ENCODE measurements at places on chromosomes 5 and 9. TPM values are rescaled to one million over a fixed set of nuclear protein-coding genes. Genes with fewer than 3 reads are reported as not detected.

PRELID2 gene
- total RNA-seq: 23.0 TPM

ST8SIA4 gene
- 9.6 TPM for total RNA-seq

PCDHA5 gene
- total RNA-seq: 3.6 TPM

CCDC69 gene
- total RNA-seq: 5.5 TPM

NOL8 gene
- total RNA-seq: 43.4 TPM

DMRT1 gene
- total RNA-seq: 0.16 TPM

DNA sequence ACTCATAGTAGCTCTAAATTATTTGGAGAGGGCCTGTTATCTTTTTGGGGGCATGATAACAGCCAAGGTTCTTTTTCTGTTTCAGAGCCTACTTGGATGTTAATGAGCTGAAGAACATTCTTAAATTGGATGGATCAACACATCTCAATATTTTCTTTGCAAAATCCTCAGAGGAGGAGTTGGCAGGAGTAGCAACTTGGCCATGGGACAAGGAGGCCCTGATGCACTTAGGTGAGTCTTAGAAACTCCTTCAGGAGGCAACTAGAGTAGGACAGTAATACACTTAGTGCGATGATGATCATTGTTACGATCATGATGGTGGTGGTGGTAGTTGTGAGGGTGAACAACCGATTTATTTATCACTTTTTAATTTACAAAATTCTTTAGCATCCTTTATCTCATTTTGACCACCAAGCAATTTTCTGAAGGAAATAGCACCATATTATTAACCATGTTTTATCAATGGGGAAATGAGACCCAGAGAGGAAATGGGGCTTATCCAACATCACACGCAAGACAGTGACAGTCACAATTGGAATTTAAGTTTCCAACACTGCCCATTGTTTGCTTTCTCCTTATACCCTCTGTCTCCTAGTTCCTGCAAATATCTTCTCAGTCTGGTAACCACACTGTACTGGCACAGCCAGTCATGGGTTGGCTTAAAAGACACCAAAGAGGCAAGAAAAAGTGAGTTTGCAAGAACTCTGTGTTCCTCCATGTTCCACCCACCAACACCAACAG is 54.0 kb downstream of the PAPPA start:
- DNase-seq: no peak

- no peak for DNase-seq
Measured at GRCh38 chr5:75324791-75325190, 12.2 kb upstream of the HMGCR start.

GRCh38 chr5:178145965-178146820 is 7.5 kb downstream of the NHP2 start:
- peak; percentile 79 for DNase-seq

- DNase-seq: no peak
Measured at GRCh38 chr9:20906326-20906725, 125.1 kb downstream of the HACD4 start.

DNA sequence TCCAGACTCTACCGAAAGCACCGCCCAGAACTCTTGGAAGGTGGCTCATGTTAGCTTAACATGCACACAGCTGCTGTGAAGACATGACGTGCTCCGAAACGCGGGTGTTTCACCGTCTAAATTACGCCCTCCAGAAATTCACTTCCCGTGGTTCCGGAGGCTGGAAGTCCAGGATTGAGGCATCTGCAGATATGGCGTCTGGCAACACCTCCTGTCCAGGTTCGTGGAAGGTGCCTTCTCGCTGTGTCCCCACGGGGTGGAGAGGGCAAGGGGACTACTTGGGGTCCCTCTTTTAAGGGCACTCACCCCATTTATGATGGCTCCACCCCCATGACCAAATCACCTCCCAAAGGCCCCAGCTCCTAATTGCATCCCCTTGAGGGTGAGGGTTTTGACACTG is 348.0 kb upstream of the IRX2 start:
- DNase-seq: no peak

DNA sequence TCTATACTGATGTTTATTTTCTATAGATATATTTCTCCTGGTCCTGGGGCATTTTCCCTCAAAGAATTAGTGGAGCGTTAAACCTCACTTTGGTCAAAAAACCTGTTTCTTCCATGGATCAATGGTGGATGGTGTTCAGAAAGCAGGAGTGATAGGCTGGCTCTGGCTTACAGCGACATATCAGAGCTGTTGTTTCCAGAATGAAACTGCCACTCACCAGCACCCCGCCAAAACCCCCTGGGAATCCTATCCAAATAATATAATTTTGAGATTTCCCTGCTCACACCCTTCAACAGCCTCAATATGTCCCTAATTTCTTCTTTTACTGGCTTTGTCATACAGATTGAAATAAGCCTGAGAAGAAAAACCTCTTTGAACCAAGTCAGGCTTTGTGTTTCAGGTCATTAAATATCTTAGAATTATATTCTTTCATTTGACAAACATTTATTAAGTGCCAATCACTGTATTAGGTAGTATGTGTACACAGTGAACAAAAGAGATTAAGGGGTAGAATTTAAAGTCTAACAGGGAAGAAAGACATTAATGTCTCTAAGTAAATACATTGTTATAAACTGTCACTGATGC is 144.5 kb upstream of the GPR151 start:
- DNase-seq: no peak

GRCh38 chr9:91101611-91102168 is 260.0 kb downstream of the AUH start:
- DNase-seq: no peak

GRCh38 chr5:164553851-164554250 is 1048.4 kb downstream of the MAT2B start:
- no peak for DNase-seq

- DNase-seq: no peak
Measured at GRCh38 chr5:7856855-7857254, 5.9 kb upstream of the CFAP90 start.

GRCh38 chr9:98218562-98219363 is 26.3 kb upstream of the CORO2A start:
- no peak for DNase-seq

DNA sequence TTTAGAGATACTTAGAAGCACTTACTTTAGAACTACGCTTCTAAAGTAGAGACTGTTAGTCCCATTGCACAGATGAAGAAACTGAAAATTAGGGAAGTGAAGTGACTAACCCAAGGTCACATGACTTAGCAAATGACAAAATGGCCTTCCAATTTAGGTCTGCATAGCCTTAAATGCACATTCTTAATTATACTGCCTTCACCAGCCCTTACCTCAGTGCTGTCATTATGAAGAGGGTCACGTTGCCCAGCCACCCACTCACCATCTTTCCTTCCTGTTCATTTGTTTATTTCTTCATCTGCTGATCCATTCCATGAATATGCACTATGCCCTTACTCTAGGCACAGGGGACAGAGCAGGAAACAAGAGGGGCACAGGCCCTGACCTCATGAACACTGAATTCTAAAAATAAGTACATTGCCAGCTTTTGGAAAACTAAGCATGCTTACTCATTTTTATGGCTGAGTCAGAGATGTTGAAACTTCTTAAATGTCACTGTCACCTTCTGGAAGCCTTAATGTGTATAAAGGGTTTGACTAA is 8.6 kb downstream of the HAVCR2 start:
- no peak for DNase-seq

DNA sequence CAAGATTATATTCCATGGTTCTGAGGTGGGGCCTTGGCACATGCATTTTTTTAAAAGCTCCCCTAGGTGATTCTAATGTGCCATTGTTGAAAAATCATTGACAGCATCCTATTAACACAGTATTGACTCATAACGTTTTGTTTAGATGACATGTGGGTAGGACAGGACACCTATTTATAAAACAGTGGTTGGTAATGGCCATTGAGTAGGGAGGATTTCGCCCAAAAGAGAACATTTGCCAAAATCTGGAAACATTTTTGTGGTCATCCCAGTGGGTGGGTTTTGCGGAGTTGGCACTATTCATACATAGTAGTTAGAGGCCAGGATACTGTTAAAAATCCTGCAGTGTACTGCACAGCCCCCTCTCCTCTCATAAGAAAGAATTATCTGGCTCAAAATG is 6.4 kb upstream of the CHD1 start:
- DNase-seq: no peak

DNA sequence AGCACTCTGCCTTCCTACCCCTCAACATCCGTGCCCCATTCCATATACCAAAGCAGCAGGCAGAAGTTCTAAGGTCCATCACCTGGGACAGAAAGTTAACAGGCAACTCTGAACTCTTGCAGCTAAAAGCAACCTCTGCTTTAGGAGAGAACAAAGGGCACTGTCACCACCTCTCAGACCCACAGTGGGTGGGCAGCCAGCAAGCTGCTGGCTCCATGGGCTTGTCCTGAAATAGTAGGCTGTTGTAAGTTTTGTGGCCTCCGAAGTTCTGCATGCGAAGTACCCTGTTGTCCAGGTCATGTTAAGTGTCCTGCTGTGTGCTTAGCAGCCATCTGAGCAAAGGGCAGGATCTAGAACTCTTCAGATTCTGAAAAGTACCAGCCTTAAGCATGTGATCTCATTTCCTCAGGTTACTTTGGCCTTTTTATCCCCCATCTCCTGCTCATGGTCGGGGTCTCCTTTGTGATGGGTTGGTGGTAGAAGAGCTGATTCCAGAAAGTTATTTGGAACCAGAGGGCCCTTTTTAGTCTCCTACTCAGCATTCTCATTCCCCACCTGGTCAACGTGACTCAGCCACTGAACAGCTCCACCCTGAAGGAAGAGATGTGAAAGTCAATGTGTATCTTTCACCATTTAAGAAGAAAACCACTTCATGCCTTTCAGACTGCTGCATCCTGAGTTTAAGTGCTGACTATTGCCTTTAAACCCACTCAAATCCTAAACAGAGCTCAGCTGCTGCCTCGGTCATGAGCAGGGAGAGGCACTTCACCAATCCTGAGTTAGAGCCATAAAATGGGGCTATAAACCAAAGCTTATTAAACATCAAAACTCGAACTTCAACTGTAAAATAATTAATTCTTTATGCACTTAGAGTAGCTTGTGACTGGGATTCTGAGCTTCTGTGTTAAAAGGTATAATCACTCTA is 121.4 kb downstream of the DPYSL3 start:
- DNase-seq: no peak

DNA sequence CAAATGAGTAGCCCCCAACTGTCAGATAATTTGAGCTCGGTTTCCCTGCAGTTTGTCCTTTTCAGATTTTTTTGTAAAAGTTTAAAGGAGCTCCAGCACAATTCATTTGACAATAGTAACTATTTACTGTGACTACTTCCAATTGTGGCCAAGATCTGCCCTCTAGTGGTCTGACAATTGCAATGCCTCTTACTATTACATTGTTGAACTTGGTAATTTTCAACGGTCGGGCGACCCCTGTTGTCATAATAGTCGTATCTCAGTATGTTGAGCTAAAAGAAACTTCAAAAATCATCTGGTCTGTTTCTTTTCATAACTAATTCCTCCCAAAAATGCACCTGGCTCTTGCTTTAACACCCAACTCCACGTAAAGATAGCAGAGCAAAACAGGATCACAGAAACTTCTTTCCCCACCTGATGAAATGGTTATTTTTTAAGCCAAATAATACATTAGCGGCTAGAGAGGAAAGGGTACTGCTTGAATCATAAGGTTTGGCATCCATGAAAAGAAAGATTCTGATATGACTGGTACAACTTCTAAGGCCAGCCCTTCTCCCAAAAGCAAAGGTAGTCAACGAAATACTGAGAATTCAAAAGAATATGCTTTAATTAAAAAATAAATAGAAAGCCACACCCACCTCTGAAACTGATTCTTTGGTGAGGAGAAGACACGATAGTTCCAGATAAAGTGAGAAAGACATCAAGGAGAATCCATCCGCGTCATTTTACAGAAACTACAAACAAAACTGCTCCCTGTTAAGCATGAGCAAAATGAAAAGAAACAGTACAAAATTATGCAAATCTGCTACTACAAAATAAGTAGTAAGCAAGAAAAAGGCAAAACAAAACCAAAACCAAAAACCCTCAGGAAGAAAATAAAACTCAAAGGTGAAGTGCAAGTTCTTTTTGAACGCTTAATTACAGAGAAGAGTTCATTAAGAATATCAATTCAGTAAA is 76.9 kb upstream of the HTR4 start:
- DNase-seq: peak; percentile 44
